ENCODE measurements at places on chromosomes 1 and 21.

- no peak for DNase-seq
Measured at GRCh38 chr1:53967409-53968124, 21.4 kb downstream of the LRRC42 start.

GRCh38 chr1:97331165-97331564 is 589.7 kb downstream of the DPYD start:
- no peak for DNase-seq

GRCh38 chr1:85663382-85663781 is 44.9 kb downstream of the ZNHIT6 start:
- no peak for DNase-seq

DNA sequence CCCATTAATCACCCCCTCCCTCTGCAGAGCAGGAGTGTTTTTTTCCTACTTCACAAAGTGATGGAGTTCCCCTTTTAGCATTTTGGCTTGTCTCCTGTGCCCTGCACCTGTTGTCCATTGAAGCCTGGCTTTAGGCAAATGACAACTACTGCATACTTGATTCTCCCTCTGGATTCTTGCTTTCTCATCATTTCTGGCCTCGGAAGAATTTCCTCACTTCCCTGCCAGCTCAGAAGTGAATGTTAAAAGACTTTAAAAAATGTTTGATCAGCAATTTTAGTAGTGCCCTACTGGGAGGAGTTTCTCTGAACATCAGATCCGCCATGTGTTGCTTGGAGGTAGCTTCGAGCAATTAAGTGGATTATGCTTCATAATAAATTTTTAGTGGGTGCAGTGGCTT is 28.1 kb downstream of the RCOR3 start:
- no peak for DNase-seq

GRCh38 chr1:31095298-31095981 is 29.9 kb upstream of the PUM1 start:
- DNase-seq = no peak

- DNase-seq = no peak
Measured at GRCh38 chr1:95072117-95072516, 634 bp downstream of the ALG14 start.

DNA sequence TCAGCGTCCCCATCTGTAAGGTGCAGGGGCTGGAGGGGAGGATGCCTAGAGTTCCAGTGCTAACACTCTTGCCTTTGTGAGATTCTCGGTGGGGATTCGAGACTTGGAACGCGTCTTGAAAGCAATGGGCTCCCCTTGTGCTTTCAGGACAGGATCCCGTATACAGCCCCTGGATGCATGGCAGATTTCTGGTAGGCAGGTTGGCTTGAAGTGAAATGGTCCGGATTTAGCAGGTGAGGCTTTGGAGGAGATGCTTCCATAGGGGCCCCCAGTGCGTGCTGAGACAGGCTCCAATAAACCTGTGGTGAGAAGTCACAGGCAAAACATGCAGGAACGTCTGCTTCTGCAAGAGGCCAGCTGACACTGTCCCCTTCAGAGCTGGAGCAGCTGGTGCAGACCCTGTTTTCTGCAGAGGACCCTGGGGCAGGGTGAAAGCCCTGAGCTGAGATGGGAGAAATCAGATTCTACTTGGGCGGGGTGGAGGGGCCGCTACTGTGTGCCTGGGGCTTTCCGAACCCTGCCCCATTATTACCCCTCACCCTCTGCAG is 270.4 kb downstream of the PTPRU start:
- DNase-seq = no peak

DNA sequence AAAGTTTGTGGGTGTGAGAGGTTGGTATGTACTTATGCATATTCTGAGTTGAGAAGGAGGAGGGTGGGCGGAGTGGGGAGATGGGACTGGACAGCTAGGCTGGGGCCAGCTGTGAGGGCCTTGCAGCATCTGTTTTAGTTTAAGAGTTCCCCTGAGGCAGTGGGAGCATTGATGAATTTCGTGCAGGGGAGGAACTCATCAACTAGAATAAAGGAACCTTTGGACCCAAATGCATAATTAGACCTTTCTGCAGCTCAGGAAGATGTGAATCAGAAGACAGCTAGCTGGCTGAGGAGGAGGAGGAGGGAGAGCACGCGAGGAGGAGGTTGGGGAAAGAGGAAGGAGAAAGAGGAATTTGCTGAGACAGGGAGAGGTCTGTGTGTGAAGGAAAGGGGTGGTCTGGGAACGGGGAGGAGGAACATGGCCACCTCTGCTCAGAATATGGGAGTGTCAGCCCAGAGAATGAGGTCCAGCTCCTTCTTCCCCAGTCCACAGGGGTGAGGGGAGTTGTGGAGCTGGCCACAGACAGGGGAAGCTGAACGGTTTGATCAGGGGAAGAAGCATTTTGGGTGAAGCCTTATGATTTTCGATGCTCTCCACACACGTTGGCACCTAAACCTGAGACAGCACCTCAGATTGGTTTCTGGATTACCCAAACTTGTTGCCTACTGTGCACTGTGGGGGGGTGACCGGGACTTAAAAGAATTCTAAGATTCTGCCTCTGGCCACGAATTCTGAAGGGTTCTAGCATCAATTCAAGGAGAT is 27.7 kb downstream of the MYOG start:
- no peak for DNase-seq
